ENCODE measurements at places on chromosomes 12 and 14.
A peak's percentile ranks its signal among the peaks of the same experiment; 100 is the strongest.

- peaks cover 6% of the 10 kb centered on the region for H3K27me3 ChIP-seq
- no peak overlapping the region for H3K27ac ChIP-seq
- DNase-seq: no peak
- H3K4me3 ChIP-seq: no peak overlapping the region
- H3K36me3 ChIP-seq: no peaks in the 10 kb centered on the region
These were observed 419.0 kb upstream of the CCDC196 start for GRCh38 chr14:66066981-66067776.

DNA sequence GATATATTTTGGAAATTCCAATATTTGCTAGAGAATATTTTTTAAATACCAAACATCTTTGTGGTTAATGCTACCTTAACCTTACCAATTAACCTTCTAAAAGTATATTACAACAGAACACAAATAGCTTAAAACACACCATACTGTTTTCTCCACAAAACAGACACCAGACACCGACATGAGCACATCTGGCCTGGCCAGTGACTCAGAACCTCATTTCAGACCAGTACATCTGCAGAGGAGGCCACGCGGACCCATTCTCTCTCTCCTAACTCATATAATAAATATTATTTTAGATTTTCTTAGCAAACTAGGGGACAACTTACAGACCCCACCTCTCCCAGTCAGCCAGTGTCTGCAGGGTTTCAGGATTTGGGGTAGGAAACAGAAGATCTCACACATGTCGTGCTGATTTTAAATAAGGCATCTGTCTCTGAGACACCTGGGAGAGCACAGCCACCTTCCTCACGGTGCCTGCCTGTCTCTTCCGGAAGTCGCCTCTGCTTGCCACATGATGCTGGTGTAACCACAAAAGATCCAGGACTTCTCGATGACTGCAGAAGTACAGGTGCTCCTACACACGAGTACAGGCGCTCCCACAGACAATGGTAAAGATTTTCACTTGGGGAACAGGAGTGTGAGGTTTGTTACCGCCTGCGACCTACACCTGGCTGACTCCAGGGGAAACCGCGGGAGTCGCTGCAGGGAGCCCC is 9.7 kb upstream of the ANKLE2 start:
- H3K4me1 ChIP-seq: peaks cover 62% of the 10 kb centered on the region
- H3K4me3 ChIP-seq: no peak overlapping the region
- peak; percentile 27 for DNase-seq

GRCh38 chr14:34662561-34663088 is 32.7 kb upstream of the SNX6 start:
- H3K4me3 ChIP-seq: no peak overlapping the region
- peaks cover 10% of the 10 kb centered on the region for H3K4me1 ChIP-seq
- no peaks in the 10 kb centered on the region for H3K36me3 ChIP-seq

- H3K36me3 ChIP-seq: peaks cover 2% of the 10 kb centered on the region
- no peaks in the 10 kb centered on the region for H3K27me3 ChIP-seq
- peaks cover 26% of the 10 kb centered on the region for H3K4me1 ChIP-seq
- H3K4me3 ChIP-seq: no peak overlapping the region
- no peak for DNase-seq
These were observed 3.4 kb upstream of the PPM1A start for GRCh38 chr14:60245380-60246177.

Measured in activated naive CD8-positive, alpha-beta T cell treated with anti-CD3 and anti-CD28 coated beads, Interleukin-2, amount 50 U/mL, for 24 hours (primary cell).